ENCODE measurements at places on chromosomes 7 and 10. TPM values are rescaled to one million over a fixed set of nuclear protein-coding genes. Genes with fewer than 3 reads are reported as not detected.

HOXA1 gene
- total RNA-seq = 2.3 TPM

WDR86 gene
- not detected for total RNA-seq

TMEM225B gene
- total RNA-seq = 0.15 TPM

SPDYE2 gene
- not detected for total RNA-seq

HOGA1 gene
- total RNA-seq = 0.07 TPM

ADAM22 gene
- 0.67 TPM for total RNA-seq

TLX1 gene
- total RNA-seq = not detected

PCLO gene
- 0.33 TPM for total RNA-seq

TM9SF3 gene
- total RNA-seq = 64.2 TPM

SLC26A5 gene
- not detected for total RNA-seq

PRRT4 gene
- total RNA-seq = not detected

NKX1-2 gene
- total RNA-seq = not detected
